GOT3 (cell line): ENCODE measurements at places on chromosomes 7 and 10.

DNA sequence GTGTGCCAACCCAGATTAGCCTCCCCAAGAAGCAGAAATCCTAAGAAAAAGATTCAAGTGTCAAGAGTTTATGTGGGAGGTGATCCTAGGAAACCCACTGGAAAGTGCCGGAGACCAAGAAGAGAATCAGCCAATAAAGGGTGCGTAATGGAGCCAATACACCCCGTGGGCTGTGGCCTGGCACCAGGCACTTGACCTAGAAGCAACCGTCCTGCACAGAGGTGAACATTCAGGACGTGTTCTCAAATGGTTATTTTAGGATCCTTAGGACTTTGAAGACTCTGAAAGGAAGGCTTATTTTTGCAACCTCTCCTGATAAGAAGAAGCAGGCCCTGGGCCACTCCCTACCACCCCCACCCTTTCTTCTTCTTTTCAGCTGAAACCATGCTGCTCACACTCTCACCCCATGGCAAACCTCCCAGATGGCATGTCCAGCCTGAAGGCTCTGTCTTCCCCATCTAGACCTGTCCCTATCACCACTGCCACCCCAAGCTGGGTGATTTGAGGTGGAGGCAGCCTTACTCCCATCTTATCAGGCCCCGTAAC is 46.6 kb downstream of the VSTM4 start:
- DNase-seq: no peak

- DNase-seq: no peak
Observed at GRCh38 chr7:80637454-80637853, 988 bp upstream of the CD36 start.

DNA sequence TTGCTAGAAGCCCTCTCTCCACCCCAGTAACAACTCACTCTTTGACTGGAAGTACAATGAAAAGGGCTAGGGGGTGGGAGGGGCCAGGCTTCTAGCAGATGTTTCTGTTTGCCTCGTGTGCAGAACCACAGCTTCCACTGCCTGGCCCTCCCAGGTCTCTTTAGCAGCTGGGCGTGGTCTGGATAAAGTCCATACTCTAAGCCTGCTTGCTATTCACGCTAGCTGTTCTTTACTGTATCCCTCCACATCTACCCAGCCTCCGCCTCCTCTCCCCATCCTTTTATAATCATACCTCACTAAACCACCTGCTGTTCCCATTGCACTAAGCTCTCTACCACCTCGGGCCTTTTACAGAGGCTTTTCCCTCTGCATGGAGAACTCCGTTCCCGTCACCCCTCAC is 288.8 kb downstream of the CAMK1D start:
- DNase-seq: no peak

DNA sequence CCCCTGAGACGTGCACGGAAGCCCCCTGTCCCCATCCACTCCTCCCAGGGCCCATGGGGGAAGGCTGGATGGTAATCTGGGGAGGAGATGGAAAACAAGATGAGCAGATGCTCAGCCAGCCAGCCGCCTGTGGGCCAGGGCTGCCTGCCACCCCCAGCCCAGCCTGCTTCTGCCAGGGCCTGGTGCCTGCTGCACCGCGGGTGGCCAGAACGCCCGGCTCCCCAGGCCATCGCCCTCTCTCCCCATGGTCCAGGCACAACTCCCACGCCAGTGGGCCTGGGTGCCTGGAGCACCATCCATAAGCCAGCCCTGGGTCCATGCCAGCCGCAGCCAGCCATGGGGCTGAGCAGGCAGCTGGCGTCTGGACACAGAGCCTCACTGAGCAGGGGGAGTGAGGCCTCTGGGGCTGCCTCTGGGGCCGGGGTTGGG is 57.2 kb upstream of the ELN start:
- DNase-seq: no peak

DNA sequence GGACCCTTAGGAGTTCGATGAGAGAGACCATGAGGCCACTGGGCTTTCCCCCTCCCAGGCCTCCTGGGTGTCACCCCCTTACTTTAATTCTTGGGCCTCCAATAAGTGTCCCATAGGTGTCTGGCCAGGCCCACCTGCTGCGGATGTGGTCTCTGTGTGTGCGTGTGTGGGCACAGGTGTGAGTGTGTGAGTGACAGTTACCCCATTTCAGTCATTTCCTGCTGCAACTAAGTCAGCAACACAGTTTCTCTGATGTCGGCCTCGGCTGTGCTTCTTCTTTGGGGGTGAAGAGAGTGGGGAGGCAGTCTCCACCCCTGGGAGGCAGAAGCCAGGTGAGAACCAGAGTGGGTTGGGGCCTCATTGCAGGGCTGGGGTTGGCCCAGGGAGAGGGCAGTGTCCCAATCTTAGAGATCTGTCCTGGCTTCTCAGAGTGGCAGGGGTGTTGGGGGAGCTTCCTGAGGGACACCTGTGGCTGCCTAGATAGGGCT is 1.5 kb downstream of the PVRIG start:
- DNase-seq: no peak

GRCh38 chr10:100482834-100483185 is 20.0 kb downstream of the WNT8B start:
- no peak for DNase-seq

DNA sequence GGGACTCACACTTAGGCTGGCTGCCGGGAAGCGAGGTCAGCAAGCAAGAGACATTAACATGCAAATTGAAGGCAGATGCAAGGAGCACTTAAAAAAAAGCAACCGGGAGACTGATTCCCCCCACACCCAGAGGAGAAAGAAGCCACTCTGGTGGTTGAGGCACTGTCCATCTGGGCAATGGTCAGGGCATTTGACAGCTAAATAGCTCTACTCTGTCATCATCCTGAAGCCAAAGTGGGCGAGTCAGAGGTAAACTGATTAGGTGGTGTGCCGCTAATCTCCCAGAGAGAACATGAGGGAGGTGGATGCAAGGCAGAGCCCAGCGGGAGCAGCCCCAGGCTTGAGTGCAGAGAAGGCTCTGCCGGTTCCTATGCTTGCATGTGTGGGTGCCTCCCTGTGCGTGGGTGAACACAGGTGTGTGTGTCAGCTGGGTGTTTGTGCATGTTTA is 100.6 kb downstream of the PLXNA4 start:
- DNase-seq: no peak

DNA sequence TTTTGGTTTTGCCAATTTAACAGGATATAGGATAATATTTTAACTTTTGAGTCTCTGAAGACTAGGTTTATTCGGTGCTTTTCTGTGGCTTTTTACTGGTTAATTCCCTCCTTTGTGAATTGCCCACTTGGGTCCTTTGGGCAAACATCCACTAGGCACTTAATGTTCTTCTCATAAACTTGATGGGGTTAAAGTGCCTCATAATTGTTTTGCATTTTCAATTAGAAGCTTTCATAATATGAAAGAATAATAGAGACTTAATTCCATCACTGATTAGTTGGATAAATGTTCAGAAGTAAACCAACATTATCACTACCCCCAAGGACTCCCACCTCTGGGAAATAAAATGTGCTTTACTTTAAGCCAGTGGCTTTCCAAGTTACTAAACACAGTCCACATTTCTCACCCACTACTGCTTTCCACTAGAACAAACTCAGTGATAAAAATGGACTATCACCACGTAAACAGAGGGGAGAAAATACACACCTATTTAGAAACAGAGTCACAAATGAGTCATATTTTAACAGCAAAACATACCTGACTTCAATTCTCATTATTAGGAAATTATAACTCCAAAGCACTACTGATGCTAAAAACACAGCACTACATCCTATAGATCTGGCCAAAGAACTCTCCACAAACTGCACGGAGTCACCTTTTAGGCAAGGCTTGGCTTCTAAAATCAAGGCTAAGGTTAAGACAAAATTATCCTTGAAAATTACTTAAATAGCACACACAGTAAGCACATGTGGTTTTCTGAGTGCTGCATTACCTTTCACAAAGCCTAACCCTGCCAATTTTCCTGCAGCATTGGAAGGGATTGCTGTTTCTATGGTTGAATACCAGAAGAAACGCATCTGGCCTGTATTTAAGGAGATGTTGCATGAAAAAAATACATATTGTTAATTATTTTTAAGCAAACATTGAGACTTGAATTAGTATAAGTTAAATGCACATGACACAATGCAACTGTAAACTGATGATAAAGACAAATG is 41.2 kb downstream of the PARD3 start:
- no peak for DNase-seq

DNA sequence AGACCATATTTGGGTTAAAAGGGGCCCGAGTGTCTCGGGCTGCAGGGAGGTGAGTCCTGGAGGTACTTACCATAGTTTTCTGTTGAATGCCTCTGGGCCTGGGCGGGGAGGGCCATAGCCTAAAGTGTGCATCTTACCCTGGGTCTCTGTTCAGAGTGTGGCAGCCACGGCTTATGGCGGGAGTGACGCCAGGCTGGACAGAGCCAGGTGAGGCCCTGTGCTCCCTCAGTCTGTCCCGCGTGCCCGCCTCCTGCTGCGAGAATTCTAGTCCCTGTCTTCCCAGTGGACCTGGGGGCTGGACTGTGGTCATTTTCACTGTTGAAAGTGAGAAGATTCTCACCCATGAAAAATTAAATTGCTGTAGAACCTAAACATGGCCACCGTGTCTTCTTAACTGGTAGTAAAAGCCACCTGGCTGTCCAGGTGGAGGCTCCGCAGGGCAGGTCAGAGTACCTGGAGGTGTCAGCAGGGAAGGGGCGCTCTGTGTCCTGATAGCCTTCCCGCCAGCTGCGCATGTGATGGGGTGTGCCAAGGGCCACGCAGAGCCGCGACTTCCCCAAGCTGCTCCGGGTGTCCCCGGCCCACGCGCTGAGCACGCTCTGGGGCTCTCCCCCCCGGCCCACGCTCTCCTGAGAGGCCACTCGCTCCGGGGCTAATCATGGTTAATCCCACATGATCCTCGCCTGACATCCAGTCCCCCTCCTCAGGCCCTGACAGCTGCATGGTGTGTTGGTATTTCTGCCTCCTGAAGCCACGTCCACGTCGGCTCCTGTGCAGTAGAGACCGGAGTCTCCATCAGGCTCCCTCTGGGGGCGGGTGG is 20.3 kb downstream of the INPP5A start:
- no peak for DNase-seq
